ENCODE measurements at places on chromosomes 12 and 14.
A peak's percentile ranks its signal among the peaks of the same experiment; 100 is the strongest.

GRCh38 chr14:99664058-99664936 lies 19.4 kb downstream of the HHIPL1 start:
- DNase-seq = no peak

- DNase-seq = no peak
These were observed 59.2 kb downstream of the TMEM30B start for GRCh38 chr14:61221906-61222305.

DNA sequence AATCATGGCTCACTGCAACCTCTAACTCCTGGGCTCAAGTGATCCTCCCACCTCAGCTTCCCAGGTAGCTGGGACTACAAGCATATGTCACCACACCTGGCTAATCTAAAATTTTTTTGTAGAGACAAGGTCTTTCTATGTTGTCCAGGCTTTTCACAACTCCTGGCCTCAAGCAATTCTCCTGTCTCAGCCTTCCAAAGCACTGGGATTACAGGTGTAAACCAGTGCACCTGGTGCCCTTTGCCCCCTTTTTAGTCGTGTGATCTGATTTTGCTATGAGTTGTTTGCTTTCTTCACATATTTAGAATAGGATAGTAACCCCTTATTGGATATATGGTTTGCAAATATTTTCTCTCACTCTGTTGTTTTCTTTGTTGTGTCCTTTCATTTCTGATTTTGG lies 1.7 kb upstream of the RAD52 start:
- DNase-seq = no peak

DNA sequence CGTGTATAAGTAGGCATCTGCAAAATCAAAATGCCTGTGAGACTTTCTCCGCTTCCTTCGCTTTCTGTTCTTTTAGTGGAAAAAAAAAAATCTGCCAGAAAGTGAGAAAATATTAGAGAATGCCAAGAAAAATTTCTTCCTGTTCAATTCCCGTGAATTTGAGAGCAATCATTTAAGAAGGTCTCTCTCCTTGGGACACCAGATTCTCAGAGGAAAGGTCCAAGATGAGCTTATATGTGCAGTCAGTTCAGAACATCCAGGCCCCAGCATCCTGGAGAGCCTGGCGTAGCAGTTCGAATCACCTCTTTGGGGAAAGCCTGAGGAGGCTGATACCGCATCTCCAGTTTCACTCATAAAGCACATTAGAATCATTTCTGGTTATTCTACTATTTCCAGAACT lies 912.8 kb downstream of the GALC start:
- DNase-seq = no peak

DNA sequence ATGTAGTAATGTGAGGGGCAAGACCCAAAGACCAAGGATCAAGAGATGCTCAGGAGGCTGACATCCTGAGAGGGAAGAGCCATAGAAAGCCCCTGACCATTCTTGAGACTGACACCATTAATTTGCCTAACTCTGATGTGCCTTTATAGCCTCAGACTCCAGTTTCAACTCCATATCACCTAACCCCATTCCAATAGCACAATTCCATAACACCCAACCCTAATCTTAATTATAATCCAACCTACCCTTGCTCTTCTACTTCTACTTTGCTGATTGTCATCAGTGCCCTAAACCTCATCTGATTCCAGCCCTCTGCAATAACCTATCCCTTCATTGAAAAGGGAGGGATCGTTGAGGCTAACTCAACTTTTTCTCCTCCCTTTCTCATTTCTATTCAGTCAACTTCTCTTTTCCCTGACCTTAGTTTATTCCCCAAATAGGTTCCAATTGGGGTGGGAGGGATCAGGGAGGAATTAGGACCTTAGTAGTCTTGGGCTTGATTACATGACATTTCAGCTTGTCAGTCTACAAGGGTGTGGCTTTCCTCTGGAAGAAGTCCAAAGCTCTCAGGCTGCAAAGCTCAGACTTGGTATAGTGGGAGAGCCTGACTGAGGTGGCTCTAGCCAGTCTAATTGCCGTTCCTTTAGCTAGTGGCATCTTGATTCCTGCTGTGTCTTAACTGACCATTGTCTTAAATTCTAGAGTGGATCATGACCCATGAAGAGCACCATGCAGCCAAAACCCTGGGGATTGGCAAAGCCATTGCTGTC lies 3.1 kb downstream of the PFKM start:
- DNase-seq = no peak

DNA sequence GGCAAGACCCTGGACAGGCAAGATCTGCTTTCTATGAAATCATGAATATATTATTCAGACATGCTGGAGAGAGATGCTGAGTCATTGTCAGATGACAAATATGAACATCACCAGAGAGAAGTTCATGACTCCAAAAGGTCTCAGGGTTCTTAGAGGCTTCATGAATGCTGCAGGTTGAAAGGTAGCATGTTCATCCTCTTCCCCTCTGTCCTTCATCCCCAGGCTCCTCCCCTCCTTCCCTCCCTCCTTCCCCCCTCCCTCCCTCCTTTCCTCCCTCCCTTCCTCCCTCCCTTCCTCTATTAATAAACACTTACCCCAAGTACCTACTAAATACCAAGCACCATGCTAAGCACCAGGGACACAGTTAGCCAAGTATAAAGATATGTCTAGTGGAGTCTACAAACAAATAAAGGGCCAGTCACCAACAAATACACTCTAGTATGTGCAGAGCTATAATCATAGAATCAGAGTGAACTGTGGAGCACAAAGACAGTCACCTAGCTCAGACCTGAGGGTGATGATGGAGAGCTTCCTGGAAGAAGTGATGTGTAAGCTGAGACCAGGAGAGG lies 46.2 kb downstream of the RPH3A start:
- no peak for DNase-seq

DNA sequence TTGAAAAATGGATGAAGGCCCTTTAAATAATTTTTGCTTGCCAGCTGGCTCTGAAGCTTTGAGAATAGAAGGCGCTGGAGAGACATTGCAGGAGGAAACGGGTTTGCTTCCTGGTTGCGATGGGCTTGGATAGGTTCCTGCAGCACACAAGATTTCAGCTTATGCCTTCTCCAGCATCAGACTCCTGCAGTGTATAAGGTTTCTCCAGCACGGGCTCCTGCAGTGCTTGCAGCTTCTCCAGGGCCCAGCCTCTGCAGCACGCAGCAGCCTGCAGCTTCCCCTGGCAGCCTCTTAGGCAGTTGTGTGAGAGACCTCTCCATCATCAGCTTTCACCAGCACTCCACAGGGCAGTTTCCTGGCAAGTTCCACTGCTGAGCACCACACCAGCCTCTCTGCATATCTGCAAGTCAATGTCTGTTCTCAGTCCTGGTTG lies 78.7 kb upstream of the ZDHHC17 start:
- DNase-seq = no peak

GRCh38 chr12:40248585-40249297 lies 23.9 kb downstream of the LRRK2 start:
- no peak for DNase-seq

DNA sequence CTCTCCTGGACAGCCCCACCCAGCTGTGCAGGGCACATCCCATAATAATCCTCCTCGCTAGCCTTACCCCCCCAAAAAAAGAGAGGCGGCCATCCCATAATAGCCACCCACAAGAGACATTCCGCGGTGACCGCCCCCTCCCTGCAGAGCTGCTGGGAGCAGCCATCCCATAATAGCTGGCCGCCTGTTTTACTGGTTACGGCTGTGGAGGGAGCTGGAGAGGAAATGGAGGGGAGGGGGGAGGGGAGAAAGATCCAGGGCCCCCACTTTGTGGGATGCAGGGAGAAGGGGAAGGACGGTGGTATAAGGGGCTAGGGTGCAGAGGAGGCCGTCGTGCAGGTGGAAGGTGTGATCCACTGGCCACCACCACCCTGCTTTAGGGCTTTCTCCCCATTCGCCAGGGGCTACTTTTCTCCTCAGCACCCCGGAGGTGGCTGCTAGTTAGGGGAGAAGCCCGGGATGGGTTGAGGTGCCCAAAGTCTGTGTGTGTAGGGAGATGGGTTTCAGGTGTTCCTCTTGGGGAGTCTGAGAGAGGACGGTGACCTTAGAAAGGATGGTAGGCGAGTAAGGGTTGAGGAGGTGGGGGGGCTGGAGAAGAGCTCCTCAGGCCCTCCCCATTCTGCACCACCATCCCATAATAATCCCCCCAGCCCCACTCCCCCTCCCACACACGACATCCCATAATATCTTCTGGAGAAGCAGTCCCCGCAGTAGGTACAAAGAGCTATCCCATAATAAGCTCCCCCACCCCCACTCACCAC lies 6.0 kb upstream of the CHD4 start:
- peak; percentile 62 for DNase-seq

DNA sequence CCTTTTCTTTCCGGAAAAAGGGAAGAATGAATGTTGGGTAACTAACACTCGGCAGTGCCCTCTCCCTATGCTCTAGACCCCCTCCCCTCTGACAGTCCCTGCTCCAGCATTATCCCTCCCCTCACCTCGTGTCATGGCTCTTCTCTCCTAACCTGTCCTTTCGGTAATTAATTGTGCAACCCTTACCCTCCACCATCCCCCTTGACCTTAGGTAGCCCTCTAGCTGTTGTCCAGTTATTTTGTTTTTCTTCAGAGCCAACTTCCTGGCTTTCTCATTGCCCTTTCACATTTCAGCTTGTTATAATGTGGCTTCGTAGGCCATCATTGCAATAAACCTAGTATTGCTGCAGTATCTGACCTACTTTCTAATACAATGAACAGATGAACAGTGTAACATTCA lies 11.2 kb downstream of the ARG2 start:
- no peak for DNase-seq

DNA sequence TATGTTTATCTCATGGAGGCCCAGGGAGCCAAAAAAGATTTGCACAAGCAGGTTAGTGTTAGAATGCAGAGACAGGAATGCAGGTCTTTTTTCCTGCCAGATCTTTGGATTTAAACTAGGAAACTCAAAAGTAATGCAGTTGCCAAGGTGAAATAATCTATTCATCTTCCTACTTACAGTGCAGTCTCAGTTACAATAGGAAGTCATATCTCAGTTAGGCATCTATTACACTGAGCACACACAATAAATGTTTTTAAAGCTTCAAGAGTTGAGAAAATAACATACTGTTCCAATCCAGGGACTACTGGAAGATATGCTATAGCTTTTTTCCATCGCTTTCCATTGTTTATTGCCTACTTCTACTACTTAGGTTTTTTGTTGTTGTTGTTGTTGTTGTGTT lies 279.3 kb upstream of the E2F7 start:
- DNase-seq = no peak

GRCh38 chr14:42633504-42634095 lies 1026.9 kb downstream of the LRFN5 start:
- DNase-seq = no peak

- no peak for DNase-seq
These were observed 140.3 kb upstream of the SFSWAP start for GRCh38 chr12:131570596-131570995.

GRCh38 chr12:51342416-51342815 lies 4.1 kb downstream of the CELA1 start:
- DNase-seq = no peak

- no peak for DNase-seq
These were observed 21.0 kb downstream of the C12orf75 start for GRCh38 chr12:105351523-105351922.

DNA sequence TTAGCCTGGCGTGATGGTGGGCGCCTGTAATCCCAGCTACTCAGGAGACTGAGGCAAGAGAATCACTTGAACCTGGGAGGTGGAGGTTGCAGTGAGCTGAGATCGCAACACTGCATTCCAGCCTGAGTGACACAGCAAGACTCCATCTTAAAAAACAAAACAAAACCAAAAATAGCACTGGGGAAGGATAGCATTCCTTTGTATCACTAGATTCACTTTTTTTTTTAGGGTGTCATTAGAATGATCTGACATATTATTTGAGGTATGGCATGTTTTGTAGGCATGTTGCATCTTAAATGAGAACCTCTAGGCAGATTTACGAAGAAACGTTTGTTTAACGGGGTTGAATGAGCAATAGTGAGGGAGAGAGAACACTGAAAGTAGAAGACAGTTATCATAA lies 16.8 kb upstream of the FAR2 start:
- no peak for DNase-seq

DNA sequence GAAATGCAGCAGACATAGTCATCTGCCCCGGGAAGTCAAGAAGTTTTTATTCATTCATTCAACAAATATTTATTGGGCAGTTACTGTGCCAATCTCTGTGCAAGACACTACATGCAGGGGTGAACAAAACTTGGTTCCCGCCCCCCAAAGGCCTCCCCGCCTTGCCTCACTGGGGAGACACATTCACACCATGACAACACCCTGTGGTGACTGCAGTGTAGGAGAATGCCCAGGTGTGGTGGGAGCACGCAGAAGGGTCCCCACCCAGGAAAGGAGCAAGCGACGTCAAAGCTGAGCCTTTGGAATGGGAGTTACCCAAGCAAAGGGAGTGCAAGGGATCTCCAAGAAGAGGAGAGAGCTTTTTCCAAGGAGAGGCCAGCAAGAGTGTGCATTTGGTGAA lies 1.6 kb upstream of the AQP6 start:
- DNase-seq = no peak

DNA sequence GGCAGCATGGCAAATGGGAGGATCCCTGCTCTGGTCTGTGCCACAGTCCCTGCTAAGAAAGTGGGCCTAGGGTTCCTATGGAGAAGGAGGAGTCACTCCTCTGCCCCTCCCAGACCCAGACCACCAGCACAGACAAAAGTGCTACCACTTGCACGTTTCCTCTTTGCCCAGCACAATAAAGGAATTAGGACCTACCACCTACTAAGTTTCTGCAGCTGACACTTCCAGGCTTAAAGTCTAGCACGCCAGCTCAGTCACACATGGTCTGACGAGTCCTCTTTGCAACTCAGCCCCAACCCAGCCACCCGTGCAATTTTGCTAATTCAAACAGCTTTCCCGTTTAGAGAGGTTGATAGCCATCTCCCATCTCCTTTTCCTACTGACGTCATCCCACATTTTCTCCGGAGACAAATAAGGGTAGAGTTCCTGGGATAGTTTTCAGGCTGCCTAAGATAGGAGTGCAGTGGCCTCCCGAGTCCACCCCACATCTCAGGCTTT lies 66.2 kb upstream of the PTGR2 start:
- no peak for DNase-seq

DNA sequence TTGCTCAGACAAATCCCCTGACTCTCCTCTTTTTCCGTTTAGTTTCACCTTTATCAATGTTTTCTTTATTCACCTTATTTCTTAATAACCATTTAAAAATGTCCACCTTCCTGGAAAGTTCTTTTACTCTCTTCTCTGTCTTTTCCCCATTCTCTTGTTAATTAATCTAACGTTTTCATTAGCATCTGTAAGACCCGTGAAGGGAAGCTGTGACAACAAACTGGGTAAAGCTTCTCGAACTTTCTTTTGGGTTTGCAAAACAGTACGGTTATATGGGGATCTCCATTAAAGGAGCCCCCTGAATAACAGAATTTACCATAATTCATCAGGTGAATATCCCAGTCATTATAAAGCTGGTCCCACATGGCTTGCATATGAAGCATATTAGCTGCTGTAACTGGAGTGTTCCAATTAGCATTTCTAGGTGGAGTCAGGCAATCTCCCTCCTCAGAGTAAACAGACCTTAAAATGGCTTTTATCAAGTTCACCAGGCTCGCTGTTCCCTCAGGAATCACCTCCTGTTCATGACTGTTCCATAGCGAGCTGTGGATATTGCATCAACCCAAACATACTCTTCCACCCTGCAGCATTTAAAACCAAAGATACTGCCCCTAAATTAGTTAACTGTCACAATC lies 42.4 kb downstream of the TMEM30B start:
- DNase-seq = no peak

- DNase-seq = peak; percentile 70
These were observed 396.7 kb upstream of the OR4E1 start for GRCh38 chr14:22070119-22070982.
